ENCODE measurements at places on chromosomes 12 and 14.

- DNase-seq = no peak
Observed at GRCh38 chr12:125193376-125194152, 128.3 kb downstream of the AACS start.

DNA sequence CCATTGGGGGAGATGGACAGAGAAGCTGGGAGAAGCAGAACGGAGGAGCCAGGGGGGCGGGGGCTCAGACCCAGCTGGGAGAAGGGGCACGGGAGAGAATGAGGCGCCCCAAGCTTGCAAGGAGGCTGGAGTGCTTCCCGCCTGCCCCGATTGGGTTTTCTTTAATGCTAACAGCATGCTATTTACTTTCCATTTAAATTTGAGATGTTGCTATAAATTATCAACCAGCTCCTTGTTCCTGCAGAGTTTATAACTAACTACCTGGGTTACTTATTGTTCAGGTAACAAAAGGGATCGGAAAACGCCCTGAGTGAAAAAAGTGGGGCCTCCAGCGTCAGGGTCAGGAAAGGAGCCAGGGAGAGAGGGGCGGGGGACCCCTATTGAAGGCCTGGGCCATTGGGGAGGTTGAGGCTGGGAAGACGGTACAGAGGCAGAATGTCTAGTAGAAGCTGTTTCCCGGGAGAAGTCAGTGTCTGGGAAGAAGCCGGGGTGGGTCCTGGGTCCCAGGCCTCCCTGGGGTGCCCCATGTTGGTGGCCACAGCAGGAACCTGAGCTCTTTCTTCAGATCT is 2.5 kb downstream of the HNF1A start:
- DNase-seq = no peak

- no peak for DNase-seq
Observed at GRCh38 chr14:36021030-36021422, 155.5 kb downstream of the PTCSC3 start.

- DNase-seq = no peak
Observed at GRCh38 chr12:11780521-11781101, 131.1 kb downstream of the ETV6 start.

DNA sequence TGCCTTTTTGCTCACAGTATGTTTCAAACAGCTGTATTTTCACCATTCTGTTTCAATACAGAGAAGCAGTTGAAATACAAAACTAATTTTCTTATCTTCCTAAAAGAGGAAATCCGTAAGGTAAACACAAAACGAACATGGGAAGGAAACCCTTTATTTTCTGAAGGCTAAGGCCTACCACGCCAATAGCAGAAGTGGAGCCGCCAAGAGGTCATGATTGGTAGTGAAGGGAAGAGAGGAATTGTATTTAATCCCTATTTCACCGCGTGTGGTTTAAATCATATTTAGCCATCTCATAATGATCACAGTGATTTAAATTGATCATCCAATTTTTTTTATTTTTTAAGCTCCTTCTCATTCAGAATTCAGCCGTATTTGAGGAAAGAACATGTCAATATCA is 398.2 kb downstream of the PRKD1 start:
- no peak for DNase-seq

GRCh38 chr12:9730591-9730990 is 2.3 kb downstream of the CLECL1 start:
- no peak for DNase-seq

DNA sequence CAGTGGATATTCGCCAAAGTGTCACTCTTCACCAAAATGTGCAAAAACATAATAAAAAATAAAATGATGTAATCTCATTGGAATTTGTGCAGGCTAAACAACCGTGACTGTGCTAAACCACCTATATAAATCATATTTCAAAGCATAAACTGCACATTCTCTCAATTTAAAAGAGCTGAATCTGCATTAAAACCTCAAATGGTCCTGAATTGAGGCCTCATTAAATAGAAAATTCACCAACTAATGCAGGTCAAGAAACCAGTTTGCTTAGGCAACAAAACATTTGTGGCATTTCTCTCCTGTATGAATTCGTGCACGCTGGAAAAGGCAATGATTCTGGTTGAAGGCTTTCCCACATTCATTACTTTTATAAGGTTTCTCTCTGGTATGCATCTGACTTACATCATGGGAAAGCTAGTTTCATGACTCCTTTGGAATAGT is 80.1 kb upstream of the IFNG-AS1 start:
- no peak for DNase-seq

GRCh38 chr12:56237552-56237951 is 7.7 kb downstream of the SLC39A5 start:
- DNase-seq = no peak

GRCh38 chr14:101491841-101492240 is 69.5 kb upstream of the DIO3 start:
- DNase-seq = no peak

DNA sequence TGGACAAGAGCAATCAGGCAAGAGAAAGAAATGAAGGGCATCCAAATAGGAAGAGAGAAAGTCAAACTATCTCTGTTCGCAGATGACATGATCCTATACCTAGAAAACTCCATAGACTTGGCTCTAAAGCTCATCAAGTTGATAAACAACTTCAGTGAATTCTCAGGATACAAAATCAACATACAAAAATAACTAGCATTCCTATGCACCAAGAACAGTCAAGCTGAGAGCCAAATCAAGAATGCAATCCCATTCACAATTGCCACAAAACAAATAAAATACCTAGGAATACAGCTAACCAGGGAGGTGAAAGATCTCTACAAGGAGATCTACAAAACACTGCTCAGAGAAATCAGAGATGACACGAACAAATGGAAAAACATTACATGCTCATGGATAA is 417.5 kb upstream of the ATP2B1 start:
- no peak for DNase-seq

DNA sequence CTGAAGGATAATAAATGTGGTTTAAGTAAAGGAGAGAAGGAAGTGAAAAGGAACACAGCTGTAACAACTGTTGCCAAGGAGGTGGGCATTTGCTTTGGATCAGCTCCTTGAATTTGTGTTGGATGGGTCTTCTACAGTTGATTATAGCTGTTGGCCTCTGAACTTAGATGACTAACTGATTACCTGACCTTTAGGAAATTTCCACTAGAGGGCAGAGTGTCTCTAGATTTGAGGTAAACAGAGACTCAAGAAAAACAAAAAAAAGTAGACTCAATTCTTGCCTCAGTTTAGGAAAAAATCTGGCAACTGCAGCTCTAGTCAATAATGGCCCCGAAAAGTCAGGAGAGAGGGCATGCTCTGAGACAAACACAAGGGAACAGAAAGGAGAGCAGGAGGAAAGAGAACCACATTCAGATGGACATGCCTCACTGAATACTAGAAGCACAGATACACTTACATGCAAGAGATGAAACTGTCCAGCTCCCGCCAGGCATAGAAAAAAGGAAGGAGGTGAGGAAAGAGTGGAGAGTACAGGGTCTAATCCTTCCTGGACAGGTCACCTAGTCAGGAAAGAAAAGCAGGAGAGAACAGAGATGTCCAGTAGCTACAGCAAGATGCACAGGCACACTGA is 20.6 kb downstream of the COX14 start:
- no peak for DNase-seq

DNA sequence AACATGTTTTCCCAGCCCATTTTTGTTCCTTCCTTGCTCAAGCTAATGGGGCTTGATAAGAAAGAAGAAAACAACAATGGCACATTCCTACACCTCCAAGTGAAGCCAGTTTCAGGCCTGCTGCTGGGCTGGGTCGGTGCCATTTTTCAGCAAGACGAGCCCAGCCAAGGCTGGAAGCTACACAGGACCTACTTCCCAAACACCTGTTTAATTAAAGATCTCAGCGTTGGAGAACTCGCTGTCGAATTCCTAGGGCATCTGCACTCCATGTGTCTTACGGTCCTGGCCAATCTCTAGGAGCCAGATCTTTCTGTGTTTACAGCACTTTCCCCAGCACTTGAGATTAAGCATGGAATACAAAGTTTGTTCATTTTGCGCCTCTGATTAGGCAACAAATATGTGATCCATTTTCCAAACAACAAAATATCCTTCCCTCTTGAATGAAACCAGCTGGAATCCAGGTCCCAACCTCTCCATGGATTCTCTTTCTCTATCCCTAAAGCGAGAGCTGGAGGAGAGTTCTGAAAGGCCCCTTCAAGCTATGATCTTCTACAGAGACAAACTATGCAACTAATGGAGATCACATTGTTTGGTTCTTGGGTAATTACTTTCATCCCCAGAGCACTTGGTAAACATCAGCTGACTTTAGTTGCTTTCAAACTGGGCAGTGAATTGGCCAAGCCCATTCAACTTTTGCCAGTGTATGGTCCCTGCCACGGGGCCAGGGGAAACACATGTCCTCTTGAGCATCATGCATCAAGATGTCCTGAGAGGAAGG is 34.3 kb upstream of the TC2N start:
- no peak for DNase-seq

DNA sequence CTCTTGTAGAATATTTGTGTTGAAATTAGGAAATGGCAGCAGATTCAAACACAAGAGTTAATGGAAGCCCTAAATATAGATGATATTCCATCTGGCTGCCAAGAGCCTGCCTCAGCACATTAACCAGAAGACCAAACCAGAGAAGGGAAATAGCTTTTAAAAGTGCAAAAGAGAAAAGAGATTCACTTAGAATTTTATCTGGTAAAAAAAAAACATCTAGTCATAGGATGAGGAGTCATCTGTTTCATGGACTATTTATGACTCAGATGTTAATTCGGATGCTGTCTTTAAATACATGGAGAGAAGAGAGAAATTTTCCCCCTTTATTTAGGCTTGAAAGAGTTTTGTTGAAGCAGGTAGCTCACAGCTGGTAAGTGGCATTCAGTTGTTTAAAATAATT is 201.6 kb upstream of the NUDT4 start:
- DNase-seq = no peak

GRCh38 chr12:34107781-34108404 is 85.6 kb downstream of the ALG10 start:
- DNase-seq = no peak
